ENCODE measurements at places on chromosomes 13 and 19.

GRCh38 chr19:55386493-55386971 is 800 bp downstream of the RPL28 start:
- no peak for DNase-seq

- DNase-seq = no peak
Measured at GRCh38 chr13:24746618-24747247, 17.2 kb upstream of the RNF17 start.

DNA sequence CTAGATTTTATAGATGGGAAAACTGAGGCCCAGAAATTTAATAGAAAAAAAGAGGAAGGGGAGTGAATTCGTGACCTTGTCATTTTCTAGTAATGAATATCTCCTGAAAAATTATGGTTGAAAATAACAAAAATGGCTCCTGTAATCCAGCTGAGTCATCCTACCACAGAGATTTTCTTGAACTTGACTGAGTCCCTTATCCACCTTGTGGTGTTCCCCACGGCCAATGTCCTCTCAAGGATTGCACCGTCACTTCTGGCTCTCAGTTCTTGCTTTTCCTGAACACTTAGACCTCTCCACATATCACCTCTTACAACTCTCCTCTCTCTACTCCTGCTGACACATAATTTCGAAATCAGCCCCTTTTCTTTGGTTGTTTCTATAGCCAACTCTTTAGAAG is 1.2 kb upstream of the KATNAL1 start:
- DNase-seq = no peak

GRCh38 chr13:73036566-73036965 is 22.2 kb upstream of the KLF5 start:
- DNase-seq = no peak

GRCh38 chr13:95833719-95834118 is 156.8 kb downstream of the DNAJC3 start:
- no peak for DNase-seq

DNA sequence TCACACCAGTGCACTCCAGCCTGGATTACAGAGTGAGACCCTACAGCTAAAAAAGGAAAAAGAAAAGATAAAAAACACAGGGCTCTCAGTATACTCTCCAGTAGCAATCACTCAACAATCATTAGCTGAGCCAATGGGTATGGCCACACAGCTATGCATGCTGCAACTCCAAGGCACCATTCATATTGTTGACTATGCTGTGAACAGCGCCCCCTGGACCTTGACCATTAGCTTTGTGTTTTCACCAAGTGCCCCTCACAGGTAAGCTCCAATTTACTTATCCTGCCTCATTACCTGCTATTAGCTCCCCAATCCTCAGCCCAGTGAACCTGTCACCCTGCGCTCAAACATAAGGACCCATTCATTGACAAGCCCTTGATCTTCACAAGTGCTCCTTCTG is 35.8 kb downstream of the ZIC5 start:
- no peak for DNase-seq

GRCh38 chr13:52779103-52779502 is 39.5 kb upstream of the CNMD start:
- DNase-seq = no peak

DNA sequence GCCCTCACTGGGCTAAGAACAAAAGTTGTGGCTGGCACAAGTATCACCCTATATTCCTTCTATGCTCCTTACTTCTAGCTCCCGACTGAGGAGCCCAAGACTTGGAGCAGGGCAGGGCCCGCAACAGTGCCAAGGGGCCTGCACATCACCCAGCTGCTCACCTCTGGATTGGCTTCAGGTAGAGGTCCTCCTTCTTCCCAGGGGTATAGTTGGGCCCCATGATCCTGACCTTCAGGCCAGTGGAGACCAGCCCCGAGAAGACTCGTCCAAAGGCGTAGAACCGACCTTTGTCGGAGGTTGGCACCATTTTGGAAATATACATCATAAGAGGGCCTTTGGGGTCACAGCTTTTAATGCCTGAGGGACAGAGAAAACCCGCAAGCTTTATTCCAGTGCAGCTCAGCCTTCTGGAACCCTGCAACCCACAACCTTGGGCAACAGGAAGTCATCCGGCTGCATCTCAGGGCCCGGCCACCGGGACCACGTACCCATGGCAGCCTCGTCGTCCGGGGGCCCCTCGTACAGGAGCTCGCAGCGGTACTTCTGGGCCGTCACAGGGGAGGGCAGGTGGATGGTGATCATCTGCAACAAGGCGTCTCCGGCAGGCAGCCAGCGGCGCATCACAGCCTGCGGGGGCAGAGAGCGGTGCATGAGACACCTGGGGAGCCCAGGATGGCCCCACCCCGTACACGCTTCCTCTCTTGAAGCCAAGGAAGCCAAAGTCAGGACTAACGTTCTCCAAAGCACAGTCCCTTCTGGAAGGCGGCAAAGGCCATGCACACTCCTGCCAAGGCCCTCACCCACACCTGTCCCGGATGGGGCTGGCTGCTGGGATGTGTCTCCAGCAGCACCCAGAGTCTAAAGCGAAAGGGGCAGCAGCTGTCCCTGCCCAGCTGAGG is 4.7 kb downstream of the EEF2 start:
- DNase-seq = no peak

GRCh38 chr13:112104881-112105234 is 37.9 kb downstream of the SOX1 start:
- DNase-seq = no peak

- DNase-seq = no peak
Measured at GRCh38 chr19:46726971-46727501, 10.1 kb upstream of the PRKD2 start.

DNA sequence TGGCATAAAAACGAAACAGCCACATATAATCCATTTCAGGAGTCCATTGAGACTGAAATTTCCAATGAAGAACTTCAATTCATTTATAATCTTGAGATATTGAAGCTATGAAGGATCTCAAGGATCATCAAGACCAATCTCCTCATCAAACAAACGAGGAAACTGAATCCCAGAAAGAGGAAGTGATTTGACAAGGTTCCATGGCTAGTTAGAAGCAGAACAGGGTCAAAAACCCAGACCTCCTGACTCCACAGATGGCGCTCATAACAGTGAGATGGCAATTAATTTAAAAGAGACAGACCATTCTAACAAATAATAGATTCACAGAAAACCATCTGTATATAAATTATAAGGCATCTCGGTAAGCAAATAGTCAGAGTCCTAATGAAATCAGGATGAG is 229.7 kb downstream of the KCTD12 start:
- no peak for DNase-seq

DNA sequence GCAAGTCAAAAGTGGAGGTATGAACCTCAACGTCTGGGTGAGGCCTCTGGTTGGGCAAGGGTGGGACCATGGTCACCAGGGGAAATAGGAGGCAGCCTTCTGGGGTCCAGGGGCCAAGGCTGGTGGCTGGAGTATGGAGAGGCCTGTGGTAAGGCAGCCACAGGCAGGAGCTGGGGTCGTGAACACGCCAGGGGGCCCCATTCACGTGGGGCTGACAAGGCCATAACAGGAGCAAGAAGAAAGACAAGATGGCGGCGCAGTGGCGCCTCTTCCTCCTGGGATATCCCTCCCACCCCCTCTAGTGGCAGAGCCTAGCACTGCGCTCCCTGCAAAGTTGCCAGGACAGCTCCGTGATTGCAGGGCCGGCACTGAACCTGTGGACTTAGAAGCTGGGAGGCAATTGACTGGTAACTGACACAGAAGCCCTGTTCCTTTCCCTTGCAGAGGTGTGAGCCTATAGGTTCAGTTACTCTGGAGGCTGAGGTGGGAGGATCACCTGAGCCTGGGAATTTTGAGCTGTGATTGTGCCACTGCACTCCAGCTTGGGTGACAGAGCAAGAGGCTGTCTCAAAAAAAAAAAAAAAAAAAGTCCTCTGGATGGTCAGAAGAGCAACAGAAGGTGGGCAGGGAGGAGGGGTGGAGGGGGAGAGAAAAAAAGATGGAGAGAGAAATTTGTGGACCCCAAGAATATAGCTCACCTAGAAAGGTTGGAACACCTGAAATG is 19.7 kb upstream of the EDDM13 start:
- DNase-seq = peak; percentile 5

DNA sequence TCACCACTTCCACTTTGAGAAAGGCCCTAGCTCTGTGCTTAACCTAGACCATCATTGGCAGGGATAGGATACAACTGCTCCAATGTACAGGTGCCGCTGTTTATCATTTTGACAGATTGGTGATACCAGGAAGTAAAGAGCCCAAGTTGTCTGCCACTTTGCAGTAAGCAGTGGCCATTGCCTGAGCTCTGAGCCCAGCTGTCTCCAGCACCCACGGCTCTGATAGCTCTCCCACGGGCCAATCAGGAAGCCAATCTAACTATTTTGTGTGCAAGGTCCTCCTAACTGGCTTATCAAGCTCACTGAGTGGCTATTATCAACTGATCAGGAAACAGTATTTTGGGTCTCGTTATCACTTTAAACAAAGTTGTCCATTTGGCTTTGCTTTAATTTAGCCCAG is 181.1 kb downstream of the DCT start:
- no peak for DNase-seq

- DNase-seq = no peak
Measured at GRCh38 chr19:55958356-55958755, 10.7 kb downstream of the NLRP8 start.

GRCh38 chr19:3788996-3789778 is 3.0 kb upstream of the MATK start:
- no peak for DNase-seq

- DNase-seq = no peak
Measured at GRCh38 chr13:72504131-72504841, 223.1 kb downstream of the MZT1 start.

- DNase-seq = no peak
Measured at GRCh38 chr13:31625115-31625514, 114.2 kb upstream of the RXFP2 start.

DNA sequence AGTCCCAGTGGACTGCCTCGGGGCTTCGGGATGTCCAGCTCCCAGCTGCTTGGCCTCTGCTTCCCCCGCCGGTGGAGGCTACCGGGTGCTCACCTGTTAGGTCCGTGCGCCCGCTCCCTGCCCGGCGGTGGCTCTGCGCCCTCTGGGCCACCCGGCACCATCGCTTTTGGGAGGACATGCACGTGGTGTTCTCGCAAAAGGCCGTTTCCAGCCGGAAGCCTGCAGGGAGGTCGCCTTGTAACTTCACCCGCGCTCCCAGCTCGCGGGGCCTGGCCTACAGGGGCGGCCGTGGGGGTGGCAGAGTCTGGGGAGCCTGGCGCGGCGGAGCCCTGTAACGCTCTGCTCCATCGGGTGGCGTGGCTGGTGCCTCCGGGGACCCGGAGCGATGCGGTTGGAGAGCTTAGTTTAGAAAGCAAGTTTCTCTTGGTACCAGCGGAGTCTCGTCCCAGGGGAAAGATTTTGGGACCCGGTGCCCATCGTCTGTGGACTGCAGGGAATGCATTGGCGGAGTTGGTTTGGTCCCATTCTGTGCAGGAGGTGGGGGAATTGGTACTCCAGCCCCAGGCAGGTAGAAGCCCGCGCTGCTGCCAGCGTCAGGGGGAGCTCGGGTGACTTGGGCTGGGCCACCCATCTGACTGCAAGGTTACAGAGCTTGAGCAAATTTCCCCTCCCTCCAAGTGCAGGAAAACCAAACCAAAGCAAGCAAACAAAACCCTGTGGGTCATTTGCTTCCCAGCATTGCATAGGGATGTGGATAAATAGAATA is 673 bp downstream of the SPATA13 start:
- no peak for DNase-seq

DNA sequence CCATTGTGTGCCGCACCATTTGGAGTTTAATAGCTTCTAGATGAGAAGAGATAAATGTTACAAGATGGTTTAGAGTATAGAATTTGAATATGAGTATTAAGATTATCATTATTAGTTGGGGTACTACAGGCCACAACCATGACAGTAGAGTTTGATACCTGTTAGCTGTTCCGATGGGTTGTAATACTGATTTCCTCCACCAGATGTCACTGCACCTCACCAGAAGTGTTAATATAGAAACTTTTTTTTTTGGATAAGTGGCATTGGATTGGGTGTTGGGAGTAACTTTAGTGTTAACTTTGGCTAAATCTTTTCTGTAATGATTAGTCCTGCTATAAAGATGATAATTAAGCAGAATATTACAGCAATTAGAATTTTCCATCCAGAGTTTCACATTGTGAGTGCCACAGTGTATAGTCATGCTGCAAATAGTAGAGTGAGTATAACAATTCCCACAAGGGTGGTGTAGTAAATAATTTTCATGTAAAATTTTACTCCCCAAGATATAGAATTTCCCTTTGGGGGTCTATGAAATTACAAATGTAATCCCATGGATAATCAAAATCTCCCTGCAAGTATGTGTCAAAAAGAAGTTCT is 56.3 kb downstream of the PSG3 start:
- no peak for DNase-seq
